ENCODE measurements at places on chromosomes 5 and 9.

DNA sequence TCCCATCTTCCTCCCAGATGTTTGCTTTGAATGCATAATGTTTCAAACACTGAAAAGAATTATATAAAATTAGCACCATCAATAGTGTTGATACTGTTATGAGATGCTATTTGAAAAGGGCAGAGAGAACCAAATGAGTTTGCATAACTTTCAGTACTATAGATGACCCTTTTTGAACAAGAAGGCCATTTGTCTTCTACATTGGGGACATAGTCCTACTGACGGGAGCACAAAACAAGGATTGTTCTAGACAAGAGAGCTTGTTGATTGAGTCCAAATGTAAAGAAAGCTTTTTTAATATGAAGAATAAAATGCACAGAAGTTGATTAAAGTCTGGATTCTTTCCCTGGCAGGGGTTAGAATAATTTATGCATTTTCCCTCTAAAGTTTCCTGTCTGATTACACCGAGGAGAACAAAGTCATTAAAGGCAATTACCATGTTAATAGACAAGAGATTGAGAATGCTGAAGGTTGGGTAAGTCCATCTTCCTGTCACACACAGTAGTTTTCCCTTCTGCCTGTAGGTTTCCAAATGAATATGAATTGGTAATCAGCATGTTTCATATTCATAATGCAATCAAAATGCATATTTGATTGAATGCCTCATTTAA is 32.8 kb upstream of the ADCY2 start:
- no peak for DNase-seq

DNA sequence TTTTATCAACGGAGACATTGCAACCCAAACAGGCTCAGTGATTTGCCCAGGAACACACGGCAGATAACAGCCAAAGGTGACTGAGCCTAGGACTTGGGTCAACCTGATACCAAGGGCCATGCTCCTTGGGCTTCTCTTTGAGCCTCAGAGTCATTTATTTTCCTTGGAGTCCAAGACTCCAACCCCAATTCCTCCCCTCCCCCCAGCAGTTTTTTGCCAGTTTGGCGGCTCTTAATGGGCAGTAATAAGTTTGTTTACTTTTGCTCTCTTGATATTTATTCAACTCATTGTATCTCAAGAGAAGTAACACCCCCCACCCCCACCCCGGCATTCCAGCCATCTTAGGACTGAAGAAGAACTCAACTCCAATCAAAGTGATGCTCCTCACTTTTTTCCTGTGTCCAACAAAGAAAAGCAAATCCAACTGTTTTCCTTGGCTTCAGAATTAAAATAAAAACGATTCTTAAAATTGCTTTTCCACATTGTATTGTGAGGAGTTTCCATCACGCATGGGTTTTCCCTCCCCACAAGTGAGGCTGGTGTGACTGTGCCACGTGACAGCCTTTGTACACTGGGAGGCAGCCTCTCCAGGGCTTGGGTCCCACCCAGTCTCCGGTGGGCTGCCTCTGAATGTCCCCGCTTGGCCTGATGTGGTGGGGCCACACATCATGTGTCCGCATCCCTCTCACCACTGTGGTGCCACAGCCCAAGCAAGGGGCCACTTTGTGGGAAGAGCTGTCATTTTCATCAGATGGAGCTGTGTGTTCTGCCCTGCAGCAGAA is 9.1 kb downstream of the ANGPTL2 start:
- no peak for DNase-seq

GRCh38 chr5:132027027-132027426 is 15.6 kb upstream of the ACSL6 start:
- DNase-seq, result no peak

DNA sequence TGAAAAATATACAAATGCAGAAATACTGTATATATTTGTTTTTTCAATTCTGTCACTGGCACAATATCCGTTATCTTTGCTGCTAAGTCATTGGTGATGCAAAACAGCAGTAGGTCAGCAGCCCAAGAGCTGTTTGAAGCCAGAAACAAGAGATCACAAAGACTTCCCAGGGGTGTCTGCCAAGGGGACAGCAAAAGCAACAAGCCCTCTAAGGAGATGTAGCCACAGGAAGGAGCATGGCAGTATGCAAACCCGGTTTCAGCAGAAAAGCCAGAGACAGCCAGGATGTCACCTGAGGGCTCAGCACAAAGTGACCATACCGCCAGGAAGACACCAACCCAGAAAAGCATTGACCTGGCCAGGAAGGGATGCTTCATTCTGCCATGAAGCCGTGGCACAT is 241.5 kb downstream of the ARRDC3 start:
- no peak for DNase-seq

DNA sequence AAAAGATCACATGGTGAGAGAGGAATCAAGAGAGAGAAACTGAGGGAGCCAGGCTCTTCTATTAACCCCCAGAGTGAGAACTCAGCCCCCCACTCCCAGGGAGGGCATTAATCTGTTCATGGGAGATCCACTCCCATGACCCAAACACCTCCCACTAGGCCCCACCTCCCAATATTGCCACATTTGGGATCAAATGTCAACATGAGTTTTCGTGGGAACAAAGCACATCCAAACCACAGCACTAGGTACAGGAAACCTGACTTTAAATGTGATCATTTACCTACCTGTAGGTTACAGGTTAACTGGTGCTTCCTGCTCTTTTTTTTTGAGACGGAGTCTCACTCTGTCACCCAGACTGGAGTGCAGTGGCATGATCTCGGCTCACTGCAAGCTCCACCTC is 16.9 kb downstream of the NNT start:
- no peak for DNase-seq

DNA sequence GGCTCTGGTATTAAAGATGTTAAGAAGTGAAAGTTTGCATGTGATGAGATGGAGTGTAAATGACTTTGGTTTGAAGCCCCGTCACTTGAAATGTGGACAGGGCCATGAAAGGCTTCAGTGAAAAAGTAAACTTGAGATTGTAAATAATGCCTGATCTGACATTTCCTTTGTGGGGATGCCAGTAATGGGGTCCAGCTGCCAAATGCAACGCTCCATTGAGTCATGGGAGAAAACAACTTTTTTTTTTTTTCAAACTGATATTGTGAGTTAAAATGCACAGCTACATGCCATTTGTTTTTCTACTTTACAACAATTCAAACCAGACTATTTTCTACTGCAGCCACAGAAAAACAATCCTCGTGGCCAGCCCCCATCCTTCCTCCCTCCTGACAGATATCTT is 327.0 kb upstream of the TNC start:
- DNase-seq, result no peak

GRCh38 chr9:118222375-118222774 is 518.2 kb downstream of the TLR4 start:
- no peak for DNase-seq
